Epithelial cell of alveolus of lung (primary cell): ENCODE measurements at places on chromosomes 2 and 18. TPM values are rescaled to one million over a fixed set of nuclear protein-coding genes. Genes with fewer than 3 reads are reported as not detected.

PIEZO2 gene
- total RNA-seq = 21.9 and 25.4 TPM in 2 replicates

DLX2 gene
- total RNA-seq = not detected in 2 replicates

CNTNAP5 gene
- not detected in 2 replicates for total RNA-seq

FSIP2 gene
- 0.13 and 0.24 TPM in 2 replicates for total RNA-seq

FEV gene
- not detected in 2 replicates for total RNA-seq

CYP1B1 gene
- 112 and 177 TPM in 2 replicates for total RNA-seq

SLC23A3 gene
- total RNA-seq = 1.4 TPM in 1 of 2 replicates, not detected in the other

TLX2 gene
- total RNA-seq = not detected in 2 replicates

NDUFB3 gene
- total RNA-seq = 60.0 and 66.7 TPM in 2 replicates

RAB6D gene
- total RNA-seq = under 0.01 TPM in 1 of 2 replicates, not detected in the other

NT5C1B gene
- total RNA-seq = not detected in 2 replicates

RAX gene
- total RNA-seq = not detected in 2 replicates

ZAP70 gene
- not detected in 2 replicates for total RNA-seq

LYPD6B gene
- total RNA-seq = 0.13 and 0.24 TPM in 2 replicates

POTEC gene
- not detected in 2 replicates for total RNA-seq

ANKRD62 gene
- total RNA-seq = not detected in 2 replicates

RAD51AP2 gene
- under 0.01 TPM in 1 of 2 replicates, not detected in the other for total RNA-seq

UGT1A8 gene
- not detected in 2 replicates for total RNA-seq

ALPP gene
- not detected in 2 replicates for total RNA-seq

HOXD3 gene
- not detected in 2 replicates for total RNA-seq

NXPH2 gene
- total RNA-seq = 0.13 TPM in 1 of 2 replicates, not detected in the other

MAP3K19 gene
- total RNA-seq = not detected in 2 replicates

SETBP1 gene
- 1.8 and 10.4 TPM in 2 replicates for total RNA-seq

LONRF2 gene
- total RNA-seq = 0.13 TPM in 1 of 2 replicates, not detected in the other

OSBPL6 gene
- total RNA-seq = 2.9 and 11.2 TPM in 2 replicates

ATOH8 gene
- total RNA-seq = 5.3 and 63.2 TPM in 2 replicates

SERPINB12 gene
- total RNA-seq = not detected in 2 replicates

NCL gene
- total RNA-seq = 92.0 and 113 TPM in 2 replicates

CPO gene
- total RNA-seq = not detected in 2 replicates

DOCK10 gene
- total RNA-seq = 5.3 and 11.4 TPM in 2 replicates

ANKRD30B gene
- not detected in 2 replicates for total RNA-seq

DUSP2 gene
- 0.40 and 2.6 TPM in 2 replicates for total RNA-seq

DCC gene
- under 0.01 TPM in 1 of 2 replicates, not detected in the other for total RNA-seq

LRP1B gene
- total RNA-seq = 0.13 and 1.2 TPM in 2 replicates

SCTR gene
- total RNA-seq = not detected in 2 replicates

NEU2 gene
- total RNA-seq = not detected in 2 replicates

APLF gene
- 2.6 and 2.8 TPM in 2 replicates for total RNA-seq

RBM44 gene
- total RNA-seq = 0.08 TPM in 1 of 2 replicates, not detected in the other

CD8A gene
- not detected in 2 replicates for total RNA-seq

TPGS2 gene
- 93.2 and 170 TPM in 2 replicates for total RNA-seq

SERPINB11 gene
- total RNA-seq = not detected in 2 replicates

LINC00305 gene
- not detected in 2 replicates for total RNA-seq

SPDYA gene
- 0.13 TPM in 1 of 2 replicates, not detected in the other for total RNA-seq

HOXD13 gene
- total RNA-seq = not detected in 2 replicates

LRRC30 gene
- not detected in 2 replicates for total RNA-seq

RPL37A gene
- 2,101 and 2,585 TPM in 2 replicates for total RNA-seq

SLC8A1 gene
- 1.9 and 5.9 TPM in 2 replicates for total RNA-seq

EPAS1 gene
- total RNA-seq = 38.7 and 119 TPM in 2 replicates

IL1B gene
- total RNA-seq = 1.4 and 69.0 TPM in 2 replicates

PLA2R1 gene
- 2.0 and 3.0 TPM in 2 replicates for total RNA-seq

SOWAHC gene
- total RNA-seq = 5.1 and 16.3 TPM in 2 replicates

ALPI gene
- total RNA-seq = not detected in 2 replicates

TUBB8B gene
- total RNA-seq = not detected in 2 replicates

FAM237A gene
- not detected in 2 replicates for total RNA-seq

GAL3ST2 gene
- total RNA-seq = 0.64 TPM in 1 of 2 replicates, not detected in the other

AMER3 gene
- total RNA-seq = not detected in 2 replicates
